ENCODE measurements at places on chromosomes 3 and 15. TPM values are rescaled to one million over a fixed set of nuclear protein-coding genes. Genes with fewer than 3 reads are reported as not detected.

GRCh38 chr3:57052662-57053061 lies 7.8 kb upstream of the SPATA12 start:
- no peak for ATAC-seq

GRCh38 chr3:108516881-108517280 lies 6.5 kb upstream of the MYH15 start:
- ATAC-seq, result no peak

DNA sequence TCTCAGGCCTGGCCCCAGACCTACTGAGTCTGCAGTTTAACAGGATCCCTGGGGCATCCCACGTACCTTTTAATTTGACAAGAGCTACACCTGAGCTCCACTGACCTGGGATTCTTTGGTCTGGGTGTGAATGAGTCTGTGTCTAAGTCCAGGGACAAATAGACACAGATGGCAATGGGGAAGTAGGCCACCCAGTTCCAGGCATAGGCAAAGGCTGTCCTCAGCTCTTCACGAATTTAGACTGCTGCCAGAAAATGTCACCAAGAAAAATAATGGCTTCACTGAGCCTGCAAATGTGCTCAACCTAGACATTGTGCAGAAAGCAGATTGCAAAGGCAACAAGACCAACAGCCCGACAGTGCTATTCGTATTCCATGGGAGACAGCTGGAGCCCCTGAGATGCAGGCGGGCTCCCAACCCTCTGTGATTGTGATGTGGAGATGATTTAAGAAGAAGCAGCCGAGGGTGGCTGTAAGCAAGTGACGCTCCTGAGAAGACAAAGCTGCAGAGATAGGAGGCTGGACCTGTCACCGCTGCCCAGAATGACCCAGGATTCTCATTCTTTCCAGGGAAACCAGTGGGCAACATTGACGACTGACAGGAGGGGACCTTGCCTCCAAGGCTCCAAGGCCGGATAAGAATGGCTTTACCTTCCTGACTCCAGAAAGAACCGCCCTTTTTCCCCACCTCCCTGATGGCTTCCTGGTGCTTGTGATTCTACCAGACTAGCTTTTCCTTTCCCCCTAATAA lies 39.8 kb upstream of the IREB2 start:
- ATAC-seq, result no peak

GRCh38 chr3:185820973-185821758 lies 3.7 kb downstream of the IGF2BP2 start:
- ATAC-seq, result peak; percentile 46

- ATAC-seq, result no peak
Observed at GRCh38 chr15:59244337-59244736, 37.7 kb downstream of the LDHAL6B start.

GRCh38 chr15:74124759-74125158 lies 5.6 kb upstream of the ISLR2 start:
- ATAC-seq, result no peak

- ATAC-seq, result no peak
Observed at GRCh38 chr3:159806412-159806811, 182.2 kb upstream of the IL12A start.

DNA sequence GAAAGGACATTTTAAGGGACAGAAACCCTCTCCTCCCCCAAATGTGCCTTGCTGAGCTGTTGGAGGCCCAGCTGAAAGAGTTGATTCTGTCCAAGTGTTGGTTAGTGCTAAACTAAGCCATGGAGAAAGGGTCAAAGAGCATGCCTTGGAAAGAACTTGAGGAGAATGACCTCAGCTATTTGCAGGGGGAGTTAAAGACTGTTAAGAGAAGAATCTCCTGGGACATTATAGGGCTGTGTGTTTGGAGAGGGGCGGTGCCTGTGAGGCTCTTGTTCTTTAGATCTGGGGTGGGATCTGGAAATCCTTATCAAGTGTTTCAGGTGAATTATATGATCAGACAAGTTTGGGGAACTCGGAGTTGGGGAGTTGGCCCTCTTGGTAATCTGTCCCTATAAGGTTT lies 13.0 kb downstream of the FNDC3B start:
- ATAC-seq, result no peak

VIPR1 gene
- total RNA-seq, result 3.9 TPM

PLOD2 gene
- 14.5 TPM for total RNA-seq

GOLGA6D gene
- not detected for total RNA-seq

TF gene
- 63.3 TPM for total RNA-seq

RYR3 gene
- 0.72 TPM for total RNA-seq

Data from esophagus mucosa (tissue), 1 donor.